ENCODE measurements at places on chromosomes 13 and 19. TPM values are rescaled to one million over a fixed set of nuclear protein-coding genes. Genes with fewer than 3 reads are reported as not detected.

DNA sequence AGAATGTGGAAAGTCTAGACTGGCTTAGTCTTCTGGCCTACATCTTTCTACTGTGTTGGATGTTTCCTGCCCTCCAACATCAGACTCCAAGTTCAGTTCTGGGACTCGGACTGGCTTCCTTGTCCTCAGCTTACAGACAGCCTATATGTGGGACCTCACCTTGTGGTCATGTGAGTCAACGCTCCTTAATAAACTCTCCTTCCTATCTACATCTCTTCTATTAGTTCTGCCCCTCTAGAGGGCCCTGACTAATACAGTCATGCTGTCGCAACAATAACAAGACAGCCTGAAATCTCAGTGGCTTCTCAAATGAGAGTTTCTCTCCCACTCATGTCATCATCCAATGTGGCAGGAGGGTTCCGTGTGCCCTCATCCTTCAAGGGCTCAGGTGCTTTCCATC is 347.8 kb downstream of the MZT1 start:
- no peak for DNase-seq

DNA sequence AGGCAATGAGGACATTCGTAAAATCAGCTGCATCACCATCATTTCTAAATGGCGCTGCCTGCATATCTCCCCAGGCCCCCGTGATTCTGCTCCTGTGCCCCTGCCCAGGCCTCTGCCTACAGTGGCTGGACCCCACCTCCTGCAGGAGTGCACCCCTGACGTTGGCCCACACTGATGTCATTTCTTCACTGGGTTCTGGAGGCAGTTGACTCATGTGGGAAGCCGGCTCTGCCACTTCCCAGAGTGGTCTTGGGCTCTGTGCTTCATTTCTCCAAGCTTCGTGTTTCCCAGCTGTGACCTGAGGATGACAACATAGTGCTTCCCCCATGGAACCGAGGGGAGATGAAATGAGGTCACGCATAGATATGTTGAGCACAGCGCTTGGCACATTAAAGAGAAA is 19.9 kb downstream of the CCNE1 start:
- no peak for DNase-seq

DNA sequence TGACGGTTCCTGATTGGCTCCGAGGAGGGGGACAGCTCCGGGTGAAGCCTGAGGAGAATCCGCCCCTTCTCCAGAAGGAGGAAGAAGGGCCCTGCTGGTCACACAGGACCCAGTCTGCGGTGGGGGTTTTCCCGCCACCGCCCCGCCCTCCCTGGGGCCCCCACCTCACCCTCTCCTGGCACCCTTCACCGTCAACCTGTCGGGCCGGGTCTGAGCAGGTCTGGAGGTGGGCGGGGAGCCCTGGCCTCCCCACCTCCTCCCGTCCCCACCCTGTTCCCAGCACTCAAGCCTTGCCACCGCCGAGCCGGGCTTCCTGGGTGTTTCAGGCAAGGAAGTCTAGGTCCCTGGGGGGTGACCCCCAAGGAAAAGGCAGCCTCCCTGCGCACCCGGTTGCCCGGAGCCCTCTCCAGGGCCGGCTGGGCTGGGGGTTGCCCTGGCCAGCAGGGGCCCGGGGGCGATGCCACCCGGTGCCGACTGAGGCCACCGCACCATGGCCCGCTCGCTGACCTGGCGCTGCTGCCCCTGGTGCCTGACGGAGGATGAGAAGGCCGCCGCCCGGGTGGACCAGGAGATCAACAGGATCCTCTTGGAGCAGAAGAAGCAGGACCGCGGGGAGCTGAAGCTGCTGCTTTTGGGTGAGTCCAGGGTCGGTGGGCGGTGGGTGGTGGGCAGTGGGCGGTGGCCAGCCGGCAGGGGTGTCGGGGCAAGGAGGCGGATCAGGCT is at the start of gene GNA15:
GNA15 (plus strand) TSS at position 73 of the 723 bp plus-strand sequence; CDS start at position 491, 418 bp downstream.
- DNase-seq: no peak

- DNase-seq: no peak
Observed at GRCh38 chr13:44816701-44817100, 172.6 kb downstream of the NUFIP1 start.

SPIB gene
- total RNA-seq: not detected

ZNF235 gene
- 4.2 TPM for total RNA-seq

OR7C2 gene
- total RNA-seq: not detected

SLITRK6 gene
- total RNA-seq: 5.0 TPM

IL17D gene
- 9.9 TPM for total RNA-seq

Data from esophagus muscularis mucosa (tissue), 4 donors.